ENCODE measurements at places on chromosomes 1 and 21. TPM values are rescaled to one million over a fixed set of nuclear protein-coding genes. Genes with fewer than 3 reads are reported as not detected.

The SMIM11 gene
- total RNA-seq: 0.85 TPM

The DIO1 gene
- 0.41 TPM for total RNA-seq

- DNase-seq: no peak
Observed at GRCh38 chr1:244605835-244606370, 47.0 kb upstream of the DESI2 start.

The IFI44 gene
- not detected for total RNA-seq

The OR10K2 gene
- total RNA-seq: not detected

DNA sequence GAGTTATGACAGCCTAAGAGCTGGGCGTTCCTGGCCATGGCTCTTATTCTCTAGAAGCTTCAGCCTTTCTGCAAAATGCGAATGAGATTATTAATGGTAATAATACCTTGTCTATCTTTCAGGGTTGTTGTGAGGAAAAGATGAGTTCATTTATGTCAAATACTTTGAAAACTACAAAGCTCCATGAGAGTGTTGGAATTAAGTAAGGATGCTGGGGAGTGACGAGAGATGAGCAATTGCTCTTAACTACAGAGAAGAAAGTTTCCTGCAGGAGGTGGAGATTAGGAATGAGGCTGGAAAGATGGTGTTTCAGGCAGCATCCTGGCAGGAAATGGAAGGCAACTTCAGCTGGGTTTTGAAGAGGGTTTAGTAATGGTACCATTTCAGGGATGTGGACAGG is 124.2 kb downstream of the CACNA1E start:
- no peak for DNase-seq

GRCh38 chr21:32182449-32182848 is 96.4 kb downstream of the MIS18A start:
- DNase-seq: no peak

The CD84 gene
- total RNA-seq: not detected

Data from H7 (cell line).